Dermis microvascular lymphatic vessel endothelial cell (primary cell): ENCODE measurements at places on chromosomes 16 and 17.

DNA sequence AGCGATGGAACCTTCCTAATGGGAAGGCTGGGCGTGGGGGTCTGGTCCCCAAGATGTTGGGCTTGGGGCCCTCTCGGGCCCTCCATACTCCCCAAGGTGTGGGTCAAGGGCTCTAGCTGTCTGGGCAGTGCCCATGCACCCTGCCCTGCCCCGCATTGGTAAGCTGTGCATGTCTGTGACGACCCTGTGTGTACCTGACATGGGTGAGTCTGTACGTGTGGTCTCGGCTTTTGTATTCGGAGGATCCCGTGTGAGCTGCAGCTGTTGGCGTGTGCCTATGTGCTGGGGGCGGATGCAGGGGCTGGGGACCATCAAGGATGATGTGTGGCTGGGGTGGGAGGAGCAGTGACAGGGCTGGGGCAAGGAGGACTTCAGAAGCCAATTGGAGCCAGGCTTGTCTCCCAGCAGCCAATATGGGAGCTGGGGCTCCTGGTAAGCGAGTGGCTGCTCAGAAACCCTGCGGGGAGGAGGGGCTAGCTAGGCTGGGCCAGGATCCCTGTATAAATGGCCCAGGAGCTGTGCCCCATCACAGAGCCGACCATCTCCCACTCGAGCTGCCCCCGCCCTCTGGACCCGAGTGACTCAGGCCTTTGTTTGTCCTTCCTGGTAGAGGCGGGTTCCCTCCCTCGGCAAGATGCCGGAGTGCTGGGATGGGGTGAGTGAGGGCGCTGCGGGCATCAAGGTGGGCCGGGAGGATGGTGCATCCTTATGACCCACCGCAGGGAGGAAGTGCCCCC, at the start of gene NDRG4:
Gene NDRG4, plus strand, starts transcription at position 529 of the 737 bp plus-strand sequence. Its CDS starts 106 bp downstream, at position 635.
- no peak for DNase-seq

DNA sequence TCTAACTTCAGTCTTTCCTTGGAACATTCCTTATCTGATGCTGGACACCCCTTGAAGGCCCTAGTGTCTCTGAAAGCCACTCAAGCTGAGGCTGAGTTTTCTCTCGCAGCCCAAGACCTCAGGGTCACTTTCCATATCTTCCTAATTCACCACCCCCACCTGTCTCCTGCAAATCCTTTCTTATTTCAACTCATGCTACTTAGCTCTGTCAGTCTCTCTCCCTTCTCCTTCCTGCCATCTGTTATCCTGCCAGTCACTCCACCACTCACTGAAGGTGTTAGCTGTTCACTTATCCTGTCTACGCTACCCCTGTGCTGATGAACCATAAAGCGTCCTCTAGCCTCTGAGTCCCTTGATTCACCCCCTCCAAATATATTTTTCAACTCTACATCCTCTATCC, 143.9 kb upstream of the SHISA6 start:
- no peak for DNase-seq

GRCh38 chr17:18226284-18226945, 980 bp downstream of the LLGL1 start:
- peak; percentile 11 for DNase-seq

DNA sequence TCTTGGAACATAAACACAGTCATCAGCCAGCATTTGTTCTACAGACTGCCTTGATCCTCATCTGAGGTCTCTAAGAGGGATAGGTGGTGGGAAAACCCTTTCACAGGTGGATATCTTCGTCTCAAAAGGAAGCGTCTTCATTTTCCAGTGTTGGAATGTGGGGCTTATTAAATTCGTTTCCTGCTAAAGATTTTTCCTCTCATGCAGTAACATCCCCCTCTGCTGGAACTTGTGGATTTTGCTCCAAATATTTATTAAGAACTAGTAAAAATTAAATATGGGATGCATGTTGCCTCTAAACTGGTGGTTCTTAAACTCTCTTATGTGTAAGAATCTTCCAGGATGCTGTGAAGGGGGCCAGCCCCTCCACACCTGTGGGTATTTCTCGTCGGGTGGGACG, 20.1 kb upstream of the MLYCD start:
- peak; percentile 49 for DNase-seq

DNA sequence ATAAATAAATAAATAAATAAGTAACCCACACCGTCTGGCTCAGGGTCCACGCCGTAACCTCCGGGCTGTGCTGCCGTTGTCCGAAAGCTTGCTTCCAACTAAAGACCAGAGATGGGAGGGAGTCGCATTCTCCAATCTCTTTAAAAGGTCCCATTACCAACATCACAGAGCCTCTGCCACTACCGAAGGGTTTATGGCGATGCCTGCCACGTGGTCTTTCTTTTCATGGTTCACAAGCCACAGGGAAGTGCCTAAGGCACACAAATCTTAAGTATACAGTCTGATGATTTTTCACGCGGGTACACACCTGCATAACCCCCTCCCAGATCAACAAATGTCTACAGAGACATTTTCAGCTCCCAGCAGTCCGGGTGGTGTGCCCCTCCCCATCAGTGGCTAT, 1.4 kb downstream of the COTL1 start:
- DNase-seq, result no peak
